ENCODE measurements at places on chromosomes 12 and 14. TPM values are rescaled to one million over a fixed set of nuclear protein-coding genes. Genes with fewer than 3 reads are reported as not detected.

Gene AHNAK2
- 76.0 TPM for total RNA-seq

Gene CIROP
- not detected for total RNA-seq

Gene FLRT2
- total RNA-seq = 342 TPM

Gene TRHDE
- total RNA-seq = under 0.01 TPM

Gene KRT73
- not detected for total RNA-seq

Gene REP15
- total RNA-seq = 6.2 TPM

Gene GALNT16
- total RNA-seq = 0.29 TPM

All from vein endothelial cell (primary cell).